ENCODE measurements at places on chromosomes 2 and 18. TPM values are rescaled to one million over a fixed set of nuclear protein-coding genes. Genes with fewer than 3 reads are reported as not detected.

- H3K4me1 ChIP-seq = peaks cover 3% of the 10 kb centered on the region
- no peak for DNase-seq
- H3K27ac ChIP-seq = no peak overlapping the region
- H3K4me3 ChIP-seq = no peak overlapping the region
Observed at GRCh38 chr2:197285361-197285760, 25.2 kb downstream of the ANKRD44 start.

DNA sequence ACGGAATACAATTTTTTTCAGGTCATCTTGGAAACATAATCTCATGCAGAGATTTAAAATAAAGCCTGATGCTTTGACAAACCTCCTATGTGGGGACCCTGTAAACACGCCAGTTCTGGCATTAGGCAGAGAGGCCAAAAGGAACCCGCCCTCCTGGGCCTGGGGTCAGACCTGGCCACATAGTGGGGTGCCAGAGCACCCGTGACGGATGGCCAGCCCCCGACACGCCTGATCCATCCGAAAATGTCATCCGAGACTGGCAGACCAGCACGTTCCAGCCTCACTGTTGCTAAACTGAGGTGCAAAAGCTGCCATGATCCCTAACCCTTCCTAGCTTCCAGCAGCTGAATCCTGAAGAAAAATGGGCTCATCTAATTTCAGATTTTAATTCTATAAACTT, 222.6 kb upstream of the SALL3 start:
- H3K36me3 ChIP-seq = no peaks in the 10 kb centered on the region
- H3K4me1 ChIP-seq = no peaks in the 10 kb centered on the region
- no peak for DNase-seq
- no peak overlapping the region for H3K4me3 ChIP-seq

Gene CPLX4
- not detected for total RNA-seq

Gene PID1
- total RNA-seq = 0.27 TPM

GRCh38 chr2:214542866-214543265, 132.0 kb downstream of the VWC2L start:
- H3K4me3 ChIP-seq = no peak overlapping the region
- no peaks in the 10 kb centered on the region for H3K36me3 ChIP-seq
- no peaks in the 10 kb centered on the region for H3K27me3 ChIP-seq
- H3K27ac ChIP-seq = no peak overlapping the region
- no peak for DNase-seq

- no peak for DNase-seq
- no peak overlapping the region for H3K27ac ChIP-seq
- no peaks in the 10 kb centered on the region for H3K27me3 ChIP-seq
- no peak overlapping the region for H3K4me3 ChIP-seq
- no peaks in the 10 kb centered on the region for H3K4me1 ChIP-seq
- no peaks in the 10 kb centered on the region for H3K36me3 ChIP-seq
Observed at GRCh38 chr2:222451224-222451674, 26.9 kb downstream of the SGPP2 start.

Data from progenitor cell of endocrine pancreas (in vitro differentiated cells).